ENCODE measurements at places on chromosomes 5 and 9. TPM values are rescaled to one million over a fixed set of nuclear protein-coding genes. Genes with fewer than 3 reads are reported as not detected.

Gene PCDHGC3
- 38.1 TPM for total RNA-seq

Gene DMRTA1
- total RNA-seq, result 0.28 TPM

Gene BTNL8
- total RNA-seq, result not detected

Gene GSN
- 400 TPM for total RNA-seq

Gene PCDHGB1
- total RNA-seq, result 3.3 TPM

Gene ESM1
- 0.57 TPM for total RNA-seq

Gene SHISAL2B
- total RNA-seq, result not detected

Gene NMUR2
- total RNA-seq, result not detected

Gene WNK2
- not detected for total RNA-seq
